ENCODE measurements at places on chromosomes 11 and 22.

GRCh38 chr11:103609117-103610066 lies 427.0 kb upstream of the DDI1 start:
- DNase-seq, result no peak

- DNase-seq, result no peak
Measured at GRCh38 chr22:24871611-24872205, 65.7 kb downstream of the SGSM1 start.

DNA sequence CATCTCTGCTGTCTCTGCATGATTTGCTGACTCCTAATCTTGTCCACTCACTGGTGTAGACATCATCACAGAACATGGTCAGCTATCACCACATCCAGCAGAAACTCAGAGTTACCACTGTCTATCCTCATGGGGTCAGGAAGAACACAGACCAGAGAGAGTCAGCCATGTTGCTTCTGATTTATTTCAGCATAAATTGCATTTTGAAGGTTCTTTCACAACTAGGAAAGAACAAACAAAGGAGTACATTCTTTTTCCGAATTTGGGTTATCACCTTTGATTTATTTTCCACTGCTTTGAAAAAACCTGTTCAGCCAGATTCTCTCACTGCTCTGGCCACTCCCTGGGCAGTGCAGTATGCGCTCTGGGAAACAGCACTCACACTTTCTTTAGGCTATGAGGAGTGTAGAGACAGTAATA lies 172.0 kb upstream of the MTMR2 start:
- no peak for DNase-seq

DNA sequence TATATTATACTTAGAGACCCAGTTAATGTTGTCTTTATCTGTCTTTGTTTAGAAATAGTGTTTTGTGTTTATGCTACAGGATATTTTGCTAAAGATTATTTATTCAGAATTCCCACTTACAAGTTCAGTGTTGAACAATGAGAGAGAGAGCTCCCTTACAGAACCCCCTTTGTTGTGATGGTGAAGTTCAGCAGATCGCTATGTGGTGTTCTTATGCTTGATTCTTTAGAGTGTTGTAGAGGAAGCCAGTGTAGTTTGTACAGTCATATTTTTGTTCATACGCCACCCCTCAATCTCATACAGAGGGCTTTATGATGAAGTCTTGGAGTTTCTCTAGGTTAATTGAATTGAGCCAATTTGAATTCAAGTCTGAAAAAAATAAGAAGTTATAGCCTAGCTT lies 150.2 kb downstream of the TMEM135 start:
- DNase-seq, result no peak

DNA sequence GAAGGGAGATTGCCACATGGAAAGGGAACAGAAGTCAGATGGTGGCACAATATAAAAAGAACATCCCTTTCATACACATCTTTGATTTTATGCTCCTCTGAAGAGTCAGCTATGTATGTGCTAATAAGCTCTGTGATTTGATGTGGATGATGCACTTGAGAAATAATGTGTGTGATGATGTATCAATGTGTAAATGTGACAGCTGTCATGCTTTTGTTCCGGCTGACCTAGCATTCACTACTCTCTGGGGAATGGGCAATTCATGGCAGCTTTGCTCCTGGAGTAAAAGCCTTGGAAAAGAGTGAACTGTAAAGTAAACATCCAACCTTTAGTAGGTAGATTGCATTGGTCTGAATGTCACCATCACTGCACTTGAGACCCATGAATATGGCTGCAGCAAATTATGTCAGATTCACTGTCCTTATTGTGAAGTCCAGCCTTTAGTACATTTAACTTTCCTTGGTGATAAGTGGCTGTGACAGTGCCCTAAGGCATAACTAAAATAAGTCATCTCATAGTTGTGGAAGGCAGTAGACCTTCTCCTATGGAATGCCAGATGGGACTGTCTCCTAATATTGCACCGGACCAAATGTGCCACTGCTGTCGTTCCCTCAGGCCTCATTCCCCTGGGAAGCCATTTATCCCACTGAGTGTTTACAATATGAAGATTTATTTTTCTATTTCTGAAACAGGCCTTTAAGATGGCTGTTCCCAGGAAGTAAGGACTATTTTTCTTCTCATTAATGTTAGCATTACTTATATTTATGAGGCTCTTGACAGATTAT lies 178.2 kb upstream of the CCDC90B start:
- no peak for DNase-seq

- no peak for DNase-seq
Measured at GRCh38 chr22:29912605-29913398, 29.8 kb downstream of the MTMR3 start.

GRCh38 chr11:71284525-71285092 lies 32.2 kb upstream of the SHANK2 start:
- DNase-seq, result no peak

GRCh38 chr22:17218341-17218740 lies 894 bp downstream of the ADA2 start:
- no peak for DNase-seq

GRCh38 chr11:46360878-46361277 lies 13.6 kb downstream of the DGKZ start:
- no peak for DNase-seq

GRCh38 chr22:30393885-30394284 lies 2.9 kb upstream of the SEC14L2 start:
- DNase-seq, result no peak

GRCh38 chr22:41289671-41290070 lies 3.7 kb upstream of the RANGAP1 start:
- DNase-seq, result no peak

- no peak for DNase-seq
Measured at GRCh38 chr22:40472579-40472978, 102.2 kb downstream of the SGSM3 start.

DNA sequence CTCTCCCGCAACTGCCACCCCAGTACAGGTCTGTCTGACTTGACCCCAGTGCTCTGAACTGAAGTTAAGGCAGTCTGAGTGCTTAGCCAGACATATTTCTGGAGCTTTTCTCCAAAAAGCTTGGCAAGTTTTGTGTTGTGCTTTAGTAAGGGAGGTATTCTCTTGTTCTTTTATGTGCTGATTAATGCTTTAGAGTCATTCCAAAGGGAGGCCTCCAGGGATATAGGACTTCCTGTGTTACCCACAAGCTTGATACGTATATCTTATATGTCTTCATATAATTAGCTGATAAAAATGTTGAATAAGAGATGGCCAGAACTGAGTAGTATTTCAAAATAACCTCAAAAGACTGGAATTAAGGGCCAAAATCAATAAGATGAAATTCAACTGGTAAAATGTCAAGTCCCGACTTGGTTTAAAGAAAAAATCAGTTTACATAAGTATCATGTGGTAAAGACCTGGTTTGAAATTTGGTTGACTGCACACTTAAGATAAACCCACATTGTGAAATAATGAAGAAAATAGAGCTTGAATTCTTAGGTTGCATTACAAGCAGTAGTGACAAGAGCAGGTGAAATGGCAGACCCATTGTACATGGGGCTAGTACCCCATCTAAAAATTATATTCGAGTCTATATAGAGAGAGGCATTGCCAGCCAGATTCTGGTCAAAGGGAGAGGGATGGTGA lies 226.9 kb downstream of the SNX19 start:
- DNase-seq, result no peak

DNA sequence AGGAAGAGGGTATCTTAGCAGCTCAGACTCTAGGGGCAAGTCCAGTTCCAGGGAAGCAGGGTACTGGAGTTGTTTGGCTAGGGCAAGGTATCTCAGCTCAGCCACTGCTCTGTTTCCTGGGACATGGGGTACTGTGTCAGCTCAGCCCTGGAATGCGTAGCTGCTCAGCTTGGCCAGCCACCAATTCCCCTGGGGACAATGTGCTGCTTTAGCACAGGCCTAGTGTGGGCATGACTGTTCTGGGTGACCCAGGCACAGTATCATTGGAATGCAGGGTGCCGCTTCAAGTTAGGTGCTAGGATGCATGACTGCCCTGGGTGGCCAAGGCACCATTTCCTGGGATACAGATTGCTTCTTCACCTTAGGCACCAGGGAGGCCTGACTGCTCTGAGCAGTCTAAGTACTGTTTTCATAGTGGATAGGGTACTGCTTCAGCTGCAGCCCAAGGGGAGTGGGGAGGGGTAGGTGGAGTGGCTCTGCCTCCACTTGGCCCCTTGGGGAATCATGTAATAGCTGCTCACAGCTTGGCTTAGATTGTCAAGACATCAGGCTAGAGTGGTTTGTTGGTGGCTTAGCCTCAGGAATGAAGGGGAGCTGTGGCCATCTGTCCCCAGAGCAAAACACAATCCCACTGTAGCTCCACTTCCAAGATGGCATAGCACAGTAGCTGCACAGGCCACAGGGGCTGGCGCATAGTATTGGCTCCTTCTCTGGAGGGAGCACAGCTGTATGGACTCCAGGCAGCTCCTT lies 36.0 kb downstream of the MADD start:
- DNase-seq, result no peak

DNA sequence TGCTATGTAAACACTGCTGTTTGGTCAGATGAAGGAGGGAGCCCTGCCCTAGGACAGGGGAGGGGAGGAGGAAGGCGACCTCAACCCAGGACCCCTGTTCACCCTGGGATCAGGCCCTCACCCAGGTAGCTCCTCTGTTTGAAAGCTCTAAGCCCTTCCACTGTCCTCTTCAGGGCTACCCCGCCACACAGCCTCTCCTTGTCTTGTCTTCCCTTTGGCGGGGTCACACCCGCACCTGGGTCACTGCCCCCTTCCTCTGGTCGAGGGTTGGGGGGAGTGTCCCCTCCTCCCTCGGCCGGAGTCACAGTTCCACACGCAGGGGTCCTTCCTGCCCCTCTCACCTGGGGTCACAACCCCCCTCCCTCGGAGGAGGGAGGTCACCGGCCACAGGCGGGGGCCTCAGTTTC lies 463 bp upstream of the PTPMT1 start:
- no peak for DNase-seq

GRCh38 chr11:2463766-2464277 lies 19.0 kb downstream of the KCNQ1 start:
- DNase-seq, result no peak

- no peak for DNase-seq
Measured at GRCh38 chr11:58994171-58994570, 54.9 kb downstream of the GLYATL1 start.

- no peak for DNase-seq
Measured at GRCh38 chr11:92687724-92688123, 281.7 kb upstream of the MTNR1B start.

GRCh38 chr11:123313262-123313661 lies 116.8 kb upstream of the GRAMD1B start:
- no peak for DNase-seq

GRCh38 chr22:33917744-33918406 lies 2.4 kb downstream of the LARGE1 start:
- DNase-seq, result peak; percentile 10

DNA sequence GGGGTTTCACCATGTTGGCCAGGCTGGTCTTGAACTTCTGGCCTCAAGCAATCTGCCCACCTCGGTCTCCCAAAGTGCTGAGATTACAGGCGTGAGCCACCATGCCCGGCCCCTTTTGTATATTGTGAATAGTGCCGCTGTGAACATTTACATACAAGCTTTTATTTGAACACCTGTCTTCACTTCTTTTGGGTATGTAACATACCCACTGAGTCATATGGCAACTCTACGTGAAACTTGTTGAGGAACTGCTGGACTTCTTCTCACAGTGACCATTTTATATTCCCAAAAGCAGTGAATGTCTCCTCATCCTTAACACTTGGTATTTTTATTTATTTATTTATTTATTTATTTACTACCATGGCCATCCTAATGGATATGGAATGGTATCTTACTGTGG lies 3.9 kb upstream of the SCT start:
- no peak for DNase-seq

DNA sequence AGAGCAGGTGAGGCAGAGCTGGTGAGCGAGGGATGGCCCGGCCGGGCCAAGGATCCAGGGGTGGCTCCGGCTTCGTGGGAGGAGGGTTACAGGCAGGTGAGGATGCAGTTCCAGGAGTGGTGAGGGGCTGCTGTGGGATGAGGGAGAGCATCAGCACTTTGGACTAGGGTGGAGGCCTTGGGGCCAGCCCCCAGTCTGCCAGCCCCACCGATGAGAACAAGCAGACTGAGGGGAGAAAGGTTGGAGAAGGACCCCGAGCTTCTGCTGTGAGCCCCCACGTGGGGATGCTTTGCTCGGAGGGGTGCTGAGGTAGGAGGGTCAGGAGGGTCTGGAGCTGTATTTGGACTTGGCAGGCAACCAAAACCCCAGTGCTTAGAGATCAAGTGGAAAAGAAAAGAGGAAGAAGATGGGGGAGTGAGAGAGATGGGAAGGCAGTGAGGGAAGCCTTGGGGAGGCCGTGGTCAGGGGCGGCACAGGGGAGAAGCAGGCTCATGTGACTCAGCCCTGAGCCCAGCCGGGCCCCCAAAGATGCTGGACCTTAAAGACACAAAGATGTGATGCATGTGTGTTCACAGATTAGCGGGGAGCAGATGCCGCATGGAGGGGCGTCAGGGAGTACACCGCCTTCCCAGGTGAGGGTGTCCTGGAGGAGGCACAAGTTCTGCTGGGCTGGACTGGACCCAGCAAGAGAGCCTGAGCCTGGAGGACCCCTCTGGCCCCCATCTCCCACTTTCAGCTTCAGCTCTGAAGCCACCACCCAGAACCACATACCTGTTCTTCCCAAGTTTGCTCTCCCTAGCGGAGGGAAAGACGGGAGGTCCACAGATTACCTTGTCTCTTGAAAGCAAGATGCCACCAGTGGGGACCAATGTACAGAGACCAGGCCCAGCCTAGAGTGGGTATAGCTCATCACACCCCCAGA lies 91.3 kb downstream of the CDKN1C start:
- peak; percentile 1 for DNase-seq

GRCh38 chr11:126423743-126424142 lies 68.3 kb downstream of the ST3GAL4 start:
- DNase-seq, result no peak

- DNase-seq, result no peak
Measured at GRCh38 chr11:93577286-93577685, 34.1 kb upstream of the SMCO4 start.

DNA sequence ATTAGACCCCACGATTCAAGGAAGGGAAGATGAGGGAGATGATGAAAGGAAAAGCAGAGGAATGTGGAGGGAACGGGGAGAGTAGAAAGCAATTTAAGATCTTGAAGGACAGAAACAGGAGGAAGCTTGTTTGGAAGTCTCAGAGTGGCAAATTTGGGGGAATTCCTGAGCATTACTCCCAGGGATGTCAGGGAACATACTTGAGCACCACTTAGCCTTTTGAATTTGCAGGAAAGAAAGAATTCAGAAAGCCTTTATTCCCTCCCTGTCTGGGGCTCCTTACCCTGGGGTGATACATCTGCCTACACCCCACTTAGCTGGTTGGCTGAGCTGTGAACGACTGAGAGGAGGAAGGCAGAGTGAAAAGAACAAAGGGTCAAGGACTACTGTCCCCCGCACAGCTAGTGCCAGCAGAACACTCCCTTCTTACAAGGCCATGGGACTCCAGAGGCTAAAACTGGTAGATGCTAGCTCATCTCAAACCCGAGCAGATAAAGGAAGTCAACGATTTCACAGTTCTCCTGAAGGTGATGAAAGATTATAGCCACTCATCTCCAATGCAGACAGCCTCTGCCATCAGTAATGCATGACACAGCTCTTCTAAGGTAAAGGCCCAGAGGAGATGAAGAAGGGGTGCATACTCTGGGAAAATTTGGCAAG lies 84.0 kb upstream of the AKIP1 start:
- no peak for DNase-seq

GRCh38 chr22:23522623-23523251 lies 57.4 kb downstream of the IGLL1 start:
- peak; percentile 62 for DNase-seq

GRCh38 chr11:73416786-73417185 lies 40.6 kb downstream of the RELT start:
- no peak for DNase-seq

GRCh38 chr11:124344346-124344745 lies 24.3 kb upstream of the OR8D2 start:
- no peak for DNase-seq
